ENCODE measurements at places on chromosomes 1 and 21. TPM values are rescaled to one million over a fixed set of nuclear protein-coding genes. Genes with fewer than 3 reads are reported as not detected.

DNA sequence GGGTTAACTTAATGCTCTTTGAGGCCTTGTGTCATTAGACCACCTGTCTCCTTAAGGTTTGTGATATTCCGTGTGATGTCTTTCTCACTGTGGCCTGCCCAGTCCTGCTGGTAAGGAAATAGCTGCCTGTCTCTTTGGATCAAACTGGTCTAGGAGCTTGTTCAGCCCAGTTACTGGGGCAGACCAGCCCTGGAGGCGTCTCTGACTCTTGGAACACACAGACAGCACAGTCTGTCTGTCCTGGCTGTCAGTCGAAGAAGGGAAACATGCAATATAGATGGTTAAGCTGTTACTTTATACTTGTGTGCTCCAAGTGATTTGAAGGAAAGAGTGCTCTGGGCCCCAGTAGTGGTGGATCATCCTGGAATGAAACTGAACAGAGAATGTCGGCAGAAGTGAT is 20.4 kb downstream of the PBX1 start:
- no peak for DNase-seq

- no peak for DNase-seq
These were observed 6.5 kb downstream of the SDF4 start for GRCh38 chr1:1225238-1225845.

- DNase-seq = no peak
These were observed 14.3 kb upstream of the LRP8 start for GRCh38 chr1:53341961-53342707.

- no peak for DNase-seq
These were observed 330.0 kb downstream of the BARHL2 start for GRCh38 chr1:90386899-90387720.

- no peak for DNase-seq
These were observed at the start of gene CA14 for GRCh38 chr1:150257624-150258585. Gene CA14 (plus strand): TSS chr1:150257774. CDS start chr1:150258129, 355 bp downstream.

- DNase-seq = no peak
These were observed 2.8 kb downstream of the GALNT2 start for GRCh38 chr1:230069796-230070195.

- no peak for DNase-seq
These were observed 32.6 kb downstream of the ATP1B1 start for GRCh38 chr1:169138866-169139670.

DNA sequence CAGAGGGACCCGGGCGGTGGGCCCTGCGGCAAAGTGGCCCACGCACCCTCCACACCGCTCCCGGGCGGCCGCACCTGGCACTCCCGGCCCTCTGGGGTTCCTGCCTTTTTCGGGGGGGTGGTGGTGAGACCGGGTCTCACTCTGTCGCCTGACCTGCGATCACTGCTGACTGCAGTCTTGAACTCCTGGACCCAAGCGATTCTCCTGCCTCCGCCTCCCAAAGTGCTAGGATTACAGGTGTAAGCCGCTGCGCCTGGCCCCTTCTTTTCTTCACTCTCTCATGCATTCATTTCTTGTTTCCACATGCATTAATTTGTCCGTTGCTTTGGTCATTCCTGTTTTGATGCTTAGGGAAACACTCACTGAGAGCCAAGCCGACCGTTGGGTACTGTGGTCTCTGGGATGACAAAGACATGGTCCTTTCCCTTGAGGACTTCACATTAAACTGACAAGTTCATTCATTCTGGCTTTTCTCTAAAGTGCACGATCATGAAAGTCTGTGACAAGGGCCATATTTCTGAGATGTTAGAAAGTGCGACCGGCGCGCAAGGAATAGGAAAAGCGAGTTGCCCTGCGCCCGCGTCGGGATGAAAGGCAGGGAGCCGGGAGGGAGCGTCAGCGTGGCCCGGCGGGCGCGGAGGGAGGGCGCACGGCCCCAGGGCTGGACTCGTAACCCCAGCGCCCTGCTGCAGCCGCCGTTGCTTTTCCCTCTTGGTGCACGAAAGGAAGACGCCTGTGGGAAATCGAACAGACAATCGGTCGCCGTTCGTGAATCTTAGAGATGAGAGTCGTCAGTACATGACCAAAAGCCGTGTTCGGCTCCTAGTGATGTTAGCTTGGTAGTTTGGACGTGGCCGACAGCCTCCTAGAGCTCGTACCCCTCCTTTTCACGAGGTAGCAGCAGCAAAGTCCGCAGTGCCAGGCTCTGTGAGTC is 1.0 kb upstream of the MCOLN2 start:
- no peak for DNase-seq

DNA sequence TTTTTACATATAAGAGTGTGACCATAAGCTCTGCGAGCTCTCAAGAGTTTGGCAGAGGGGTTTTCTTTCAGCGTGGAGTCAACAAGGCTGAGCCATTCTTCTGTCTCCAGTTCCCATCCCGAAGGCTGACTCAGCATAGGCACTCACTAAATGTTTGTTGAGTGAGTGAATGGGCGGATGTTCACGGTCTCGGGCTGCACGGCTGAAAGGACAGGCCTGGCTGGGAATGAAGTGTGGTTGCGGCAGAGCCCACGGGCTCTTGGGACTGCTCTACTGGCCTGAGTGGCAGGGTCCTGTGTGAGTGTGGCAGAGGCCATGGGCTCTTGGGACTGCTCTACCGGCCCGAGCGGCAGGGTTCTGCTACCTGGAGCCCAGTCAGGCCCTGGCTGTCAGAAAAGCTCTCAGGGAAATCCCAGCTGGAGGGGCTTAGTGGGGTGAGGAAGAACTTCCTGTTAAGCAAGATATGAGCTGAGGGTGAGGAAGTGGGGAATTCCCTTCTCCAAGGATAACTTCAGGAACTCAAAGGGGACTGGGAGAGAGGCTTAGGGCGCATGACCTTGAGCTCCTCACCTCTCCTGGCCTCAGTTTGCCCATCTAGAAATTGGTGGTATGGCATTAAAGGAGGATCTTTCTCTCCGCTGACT is 56.6 kb upstream of the C1orf174 start:
- DNase-seq = peak; percentile 42

GRCh38 chr1:20540281-20540680 is 12.1 kb upstream of the FAM43B start:
- no peak for DNase-seq

- DNase-seq = no peak
These were observed 877 bp downstream of the IRF2BP2 start for GRCh38 chr1:234608911-234609690.

DNA sequence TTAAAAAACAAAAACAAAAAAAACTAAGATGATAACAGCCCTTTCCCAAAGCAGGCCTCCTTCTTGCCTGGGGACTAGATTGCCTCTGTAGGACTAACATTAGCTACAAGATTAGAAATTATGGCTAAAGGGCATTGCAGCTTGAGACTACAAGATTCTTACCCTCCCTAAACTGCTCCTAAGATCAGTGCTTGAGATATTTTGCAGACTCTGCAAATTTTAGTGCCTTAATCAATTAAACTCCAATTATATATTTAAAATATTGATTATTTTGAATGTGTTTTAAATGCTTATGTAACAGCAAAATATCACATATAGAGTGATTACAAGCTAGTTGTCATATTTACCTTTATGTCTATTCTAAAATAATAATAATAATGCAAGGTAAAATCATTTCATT is 47.4 kb upstream of the SLC5A9 start:
- no peak for DNase-seq

- DNase-seq = no peak
These were observed 13.0 kb upstream of the LTN1 start for GRCh38 chr21:29005696-29006095.

DNA sequence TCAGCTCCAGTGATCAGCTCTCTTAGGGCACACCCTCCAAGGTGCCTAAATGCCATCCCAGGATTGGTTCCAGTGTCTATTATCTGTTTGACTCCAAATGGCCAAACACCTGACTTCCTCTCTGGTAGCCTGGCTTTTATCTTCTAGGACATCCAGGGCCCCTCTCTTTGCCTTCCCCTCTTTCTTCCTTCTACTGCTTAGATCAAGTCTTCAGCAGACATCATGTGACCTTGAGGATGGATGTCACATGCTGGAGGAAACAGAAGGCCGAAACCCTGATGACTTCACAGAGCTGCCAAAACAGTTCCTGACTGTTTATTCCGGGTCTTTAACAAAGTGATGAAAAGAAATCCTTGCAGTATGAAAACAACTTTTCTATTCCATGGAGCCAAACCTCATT is 24.4 kb upstream of the WDR26 start:
- DNase-seq = no peak

DNA sequence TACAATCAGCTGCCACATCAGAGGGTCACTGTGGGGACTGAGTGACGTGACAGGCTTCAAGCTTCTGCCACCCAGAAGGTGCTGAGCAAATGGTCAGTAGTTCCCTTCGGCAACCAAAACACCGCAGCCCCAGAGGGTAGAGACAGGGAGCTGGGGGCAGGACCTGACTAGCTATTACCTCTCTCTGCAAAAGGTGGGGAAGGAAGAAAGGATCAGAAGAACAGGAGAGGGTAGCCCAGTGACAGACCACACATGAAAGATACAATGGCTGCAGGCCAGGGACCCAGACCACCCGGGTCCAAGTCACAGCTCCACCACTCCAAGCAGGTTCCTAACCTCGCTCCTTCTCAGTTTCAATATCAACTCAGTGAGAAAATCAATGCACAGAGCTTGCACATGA is 377.1 kb downstream of the NPHP4 start:
- no peak for DNase-seq

DNA sequence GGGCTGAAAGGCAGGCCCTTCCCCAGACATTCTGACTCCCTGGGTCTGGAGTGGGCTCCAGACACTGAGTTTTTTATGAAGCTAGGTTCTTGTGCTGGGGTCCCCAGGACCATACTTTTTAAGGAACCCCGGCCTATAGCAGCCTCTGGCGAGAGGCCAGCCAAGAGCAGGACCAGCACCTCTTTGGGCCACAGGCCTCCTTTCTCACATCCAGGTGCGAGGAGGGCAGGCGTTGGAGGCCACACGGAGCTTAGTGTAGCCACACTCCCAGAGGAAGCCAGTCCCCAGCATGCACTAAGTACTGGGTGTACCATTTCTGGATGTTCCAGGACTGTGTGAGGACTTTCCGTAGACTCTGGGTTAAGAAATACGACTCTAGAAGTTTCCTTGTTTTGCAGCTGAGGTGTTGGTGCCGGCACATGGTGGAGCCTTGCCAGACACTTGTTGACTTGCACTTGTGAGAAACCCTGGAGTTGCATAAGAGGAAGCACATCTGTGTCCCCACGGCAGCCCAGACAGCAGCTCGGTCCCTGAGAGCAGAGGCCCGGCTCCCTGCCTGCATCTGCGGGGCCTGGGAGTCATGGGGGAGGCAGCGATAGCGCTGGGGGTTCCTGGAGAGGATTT is 122.2 kb upstream of the VAMP3 start:
- DNase-seq = no peak

- DNase-seq = no peak
These were observed 15.6 kb upstream of the C1orf174 start for GRCh38 chr1:3915551-3916121.

- DNase-seq = no peak
These were observed 17.5 kb downstream of the ZBTB8OS start for GRCh38 chr1:32632829-32633228.

DNA sequence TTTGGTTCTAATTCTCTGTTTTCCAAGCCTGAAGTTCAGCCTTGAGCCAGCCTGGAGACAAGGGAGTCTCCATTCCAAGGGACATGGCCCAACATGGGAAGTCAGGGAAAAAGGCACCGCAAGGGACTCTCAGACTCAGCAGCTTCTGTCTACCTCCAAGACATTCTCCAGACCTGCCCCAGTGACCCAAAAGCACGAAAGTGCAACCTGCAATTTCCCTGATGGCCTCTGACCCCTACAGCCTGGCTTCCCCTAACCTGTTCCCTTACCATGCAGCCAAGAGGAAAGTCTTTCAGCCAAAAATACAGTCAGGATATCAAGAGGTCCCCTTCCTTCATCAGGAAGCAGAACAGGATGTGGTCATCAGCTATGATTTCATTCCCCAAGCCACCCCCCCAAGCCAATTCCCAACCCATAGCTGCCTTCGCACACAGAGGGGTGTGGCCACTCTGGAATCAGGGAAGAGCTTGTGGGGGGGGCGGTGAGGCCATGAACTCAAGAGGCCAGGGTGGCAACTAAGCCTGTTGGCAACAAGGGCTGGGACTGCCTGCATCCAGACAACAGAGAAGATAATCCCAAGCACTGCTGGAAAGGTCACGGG is 59.2 kb downstream of the TIAM1 start:
- DNase-seq = no peak

DNA sequence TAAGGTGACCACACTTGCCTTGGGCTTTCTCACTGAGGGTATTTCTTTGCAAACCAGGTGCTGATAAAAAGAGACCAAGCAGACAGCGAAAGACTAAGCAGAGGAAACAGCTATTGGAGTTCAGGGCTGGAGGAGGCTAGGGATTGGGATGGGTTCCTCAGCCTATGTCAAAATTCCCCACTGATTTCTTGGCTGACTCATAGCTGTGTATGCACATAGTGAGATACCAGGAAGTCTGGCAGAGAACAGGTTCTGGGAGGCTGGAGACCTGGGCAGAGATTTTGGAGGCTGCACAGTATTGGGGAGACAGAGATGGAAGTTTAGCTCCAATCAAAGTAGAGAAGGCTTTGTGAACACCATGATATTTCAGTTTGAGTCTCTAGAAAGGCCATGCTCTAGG is 25.3 kb downstream of the YARS1 start:
- DNase-seq = no peak

DNA sequence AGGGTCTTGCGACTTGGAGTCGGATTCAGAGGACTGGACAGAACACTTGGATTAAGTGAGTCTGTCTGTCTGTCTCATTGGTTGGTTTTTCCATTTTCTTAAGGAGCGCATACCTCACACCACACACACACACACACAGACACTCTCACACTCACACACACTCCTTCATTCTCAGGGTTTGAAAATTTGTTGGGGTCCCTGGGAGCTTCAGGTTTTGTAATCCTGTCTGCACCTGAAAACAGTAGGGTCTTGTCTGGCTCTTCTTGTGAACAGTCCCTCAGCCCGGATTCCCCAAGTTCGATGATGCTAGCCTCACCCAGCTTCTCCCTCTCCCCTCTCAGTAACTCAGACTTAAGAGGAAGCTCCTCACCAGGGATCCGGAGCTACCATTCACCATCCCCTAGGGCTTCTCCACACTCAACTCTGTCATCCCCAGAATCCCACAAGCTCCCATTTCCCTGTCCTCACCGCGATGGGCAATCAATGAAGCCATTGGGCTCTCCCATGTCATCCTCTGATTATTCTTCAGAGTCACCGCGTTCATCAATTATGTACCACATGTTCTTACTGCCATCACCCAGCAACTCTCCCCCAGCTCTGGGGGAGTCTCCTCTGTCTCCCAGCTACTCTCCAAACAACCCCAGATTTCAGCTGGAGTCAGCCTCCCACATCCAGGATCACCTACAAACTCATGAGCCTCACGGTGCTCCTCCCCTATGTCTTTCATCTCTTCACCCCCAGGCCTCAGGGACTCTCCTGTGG is 1530.9 kb upstream of the TPTE start:
- DNase-seq = no peak

Gene LCA5L
- total RNA-seq = 4.4 TPM

Gene C1QC
- total RNA-seq = 0.58 TPM

Gene EFNA3
- 1.6 TPM for total RNA-seq

Gene NTMT2
- not detected for total RNA-seq

Gene SPRR2B
- total RNA-seq = not detected

Gene OR6N1
- total RNA-seq = not detected

Gene FCRL2
- total RNA-seq = not detected

Gene LORICRIN
- total RNA-seq = not detected

Measured in kidney epithelial cell (primary cell).